Thyroid gland (tissue), 4 donors: ENCODE measurements at places on chromosomes 1 and 21. TPM values are rescaled to one million over a fixed set of nuclear protein-coding genes. Genes with fewer than 3 reads are reported as not detected.

- no peak for DNase-seq
These were observed 53.8 kb upstream of the ATP1B1 start for GRCh38 chr1:169052727-169053126.

The GNAT2 gene
- not detected for total RNA-seq

The LYPD8 gene
- total RNA-seq: not detected

The NGF gene
- 2.8 TPM for total RNA-seq

GRCh38 chr1:201944639-201945038 lies 1.7 kb downstream of the LMOD1 start:
- peak; percentile 22 for DNase-seq
